Gastrocnemius medialis (tissue), 4 donors: ENCODE measurements at places on chromosomes 1 and 21. TPM values are rescaled to one million over a fixed set of nuclear protein-coding genes. Genes with fewer than 3 reads are reported as not detected.

The CHIA gene
- not detected for total RNA-seq

The LYPD8 gene
- total RNA-seq: not detected

The AQP10 gene
- total RNA-seq: not detected

The ACKR1 gene
- total RNA-seq: 10.1 TPM

The DPYD gene
- total RNA-seq: 13.9 TPM

The FNDC10 gene
- total RNA-seq: 0.20 TPM

The CYP4A22 gene
- total RNA-seq: 0.32 TPM

The HHIPL2 gene
- total RNA-seq: not detected

The PDXK gene
- total RNA-seq: 20.2 TPM

The B3GALT2 gene
- not detected for total RNA-seq

The SMIM34 gene
- total RNA-seq: not detected

The CNIH3 gene
- not detected for total RNA-seq

The PRRX1 gene
- total RNA-seq: 120 TPM

The ANGPTL3 gene
- not detected for total RNA-seq

The MIB2 gene
- total RNA-seq: 87.7 TPM

The KIF21B gene
- total RNA-seq: 0.23 TPM

The CCDC190 gene
- not detected for total RNA-seq

The NENF gene
- total RNA-seq: 83.3 TPM

The TRIM46 gene
- not detected for total RNA-seq
